Foreskin melanocyte (primary cell): ENCODE measurements at places on chromosomes 16 and 17.

DNA sequence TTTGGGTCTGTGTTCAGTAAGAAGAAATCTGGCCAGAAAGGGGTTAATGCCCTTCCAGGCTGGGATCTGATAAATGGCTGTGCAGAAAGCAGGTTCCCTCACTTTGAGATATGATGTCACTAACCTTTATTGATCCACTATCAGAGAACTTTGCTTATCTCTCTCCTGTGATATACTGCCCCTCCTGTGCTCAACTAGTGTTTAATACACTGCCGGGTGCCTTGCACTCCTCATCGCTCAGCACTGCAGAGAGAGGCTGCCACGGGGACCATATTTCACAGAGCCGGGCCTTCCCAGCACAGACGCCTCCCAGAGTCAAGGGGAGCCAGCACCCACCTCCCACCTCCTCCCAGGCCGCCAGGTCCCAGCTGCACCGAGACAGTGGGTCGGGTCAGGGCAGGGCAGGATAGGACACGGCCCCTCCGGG is 20.2 kb downstream of the ZFHX3 start:
- DNase-seq, result no peak

GRCh38 chr17:77011173-77012011 is 129.4 kb upstream of the SEC14L1 start:
- DNase-seq, result no peak

GRCh38 chr16:71524566-71525553 is 1.4 kb upstream of the CHST4 start:
- DNase-seq, result no peak

- no peak for DNase-seq
Measured at GRCh38 chr16:89905511-89906139, 13.0 kb upstream of the MC1R start.

DNA sequence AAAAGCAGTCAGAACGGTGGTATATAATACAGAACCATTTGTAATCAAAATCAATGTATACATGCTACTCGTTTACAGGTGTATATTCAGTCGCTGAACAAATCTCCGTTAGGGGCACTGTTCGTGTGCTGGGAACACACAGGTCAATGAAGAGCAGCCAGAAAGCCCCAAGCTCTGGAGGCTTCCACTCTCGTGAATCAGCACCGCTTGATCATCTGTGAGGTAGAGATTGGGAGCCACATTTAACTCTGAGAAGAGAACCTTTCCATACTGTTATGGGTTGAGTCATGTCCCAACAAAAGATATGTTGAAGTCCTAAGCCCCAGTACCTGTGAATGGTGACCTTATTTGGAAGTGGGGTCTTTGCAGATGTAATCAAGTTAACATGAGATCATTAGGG is 5.4 kb upstream of the CYTH1 start:
- DNase-seq, result no peak

DNA sequence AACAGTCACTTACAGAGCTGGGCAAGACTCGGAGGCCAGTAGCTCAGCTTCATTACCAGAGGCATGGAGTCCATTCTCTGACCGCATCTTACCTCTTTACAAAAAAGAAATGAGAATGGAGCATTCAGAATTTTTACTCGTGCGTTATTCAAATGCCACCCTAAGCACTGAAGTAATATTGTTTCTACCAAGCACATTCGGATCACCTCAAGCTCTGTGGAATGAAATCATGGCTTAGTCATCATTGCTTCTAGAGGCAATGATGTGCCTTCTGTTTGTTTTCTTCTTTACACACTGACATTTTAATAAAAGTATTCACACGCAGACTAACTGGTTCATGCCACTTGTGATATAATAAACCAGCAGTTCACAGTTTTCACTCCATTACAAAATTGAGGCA is 206.8 kb downstream of the PHKB start:
- DNase-seq, result no peak

DNA sequence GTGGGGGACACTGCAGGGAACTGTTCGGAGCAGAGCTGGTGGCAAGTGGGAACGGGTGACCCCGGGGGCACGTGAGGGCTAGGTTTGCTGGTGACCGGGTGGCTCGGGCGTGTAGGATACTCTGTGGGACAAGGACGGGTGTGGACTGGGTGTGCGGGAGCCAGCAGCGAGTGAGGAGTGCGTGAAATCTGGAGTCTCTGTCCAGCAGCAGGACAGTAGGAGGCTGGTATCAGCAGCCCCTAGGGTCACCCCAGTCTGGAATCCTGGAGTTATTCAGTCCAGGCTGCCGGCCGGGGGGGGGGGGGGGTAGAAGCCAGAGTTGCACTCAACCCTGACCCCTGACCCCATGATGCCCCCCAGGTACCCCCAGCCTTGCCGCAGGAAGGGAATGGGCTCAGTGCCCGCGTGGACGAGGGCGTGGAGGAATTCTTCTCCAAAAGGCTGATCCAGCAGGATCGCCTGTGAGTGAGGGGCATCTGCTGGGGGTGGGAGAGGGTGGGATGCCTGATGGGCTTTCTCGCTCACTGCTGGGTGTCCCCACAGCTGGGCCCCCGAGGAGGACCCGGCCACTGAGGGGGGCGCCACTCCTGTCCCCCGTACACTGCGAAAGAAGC is 6.2 kb downstream of the ACD start:
- no peak for DNase-seq

- peak; percentile 54 for DNase-seq
Measured at GRCh38 chr16:12010388-12011251, 34.1 kb downstream of the SNX29 start.

GRCh38 chr16:74862743-74863244 is 88.2 kb upstream of the FA2H start:
- DNase-seq, result peak; percentile 24

DNA sequence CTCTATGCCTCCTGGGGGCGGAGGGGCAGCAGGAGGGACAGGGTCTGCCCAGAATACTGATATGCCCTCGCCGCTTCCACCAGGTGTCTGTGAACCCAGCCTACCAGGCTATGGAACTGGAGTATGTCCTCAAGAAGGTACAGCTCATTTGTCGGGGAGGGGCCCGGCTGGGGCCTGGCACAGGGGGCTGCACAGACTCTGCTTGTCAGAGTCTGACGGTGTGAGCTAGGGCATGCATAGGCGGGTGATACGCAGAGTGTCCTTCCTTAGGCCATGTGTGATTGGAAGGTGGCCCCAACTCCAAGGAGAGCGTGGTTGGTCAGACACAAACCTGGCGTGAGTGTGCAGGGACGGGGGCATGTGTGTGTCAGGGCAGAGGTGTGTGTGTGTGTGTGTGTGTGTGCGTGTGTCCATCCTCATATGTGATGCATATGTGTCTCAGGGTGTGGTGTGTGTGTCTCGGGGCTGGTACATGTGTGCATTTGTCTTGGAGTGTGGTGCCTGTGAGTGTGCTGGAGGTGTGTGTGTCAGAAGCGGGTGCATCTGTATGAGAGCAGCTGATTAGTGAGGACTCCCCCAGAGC is 7.0 kb downstream of the CHAD start:
- no peak for DNase-seq

DNA sequence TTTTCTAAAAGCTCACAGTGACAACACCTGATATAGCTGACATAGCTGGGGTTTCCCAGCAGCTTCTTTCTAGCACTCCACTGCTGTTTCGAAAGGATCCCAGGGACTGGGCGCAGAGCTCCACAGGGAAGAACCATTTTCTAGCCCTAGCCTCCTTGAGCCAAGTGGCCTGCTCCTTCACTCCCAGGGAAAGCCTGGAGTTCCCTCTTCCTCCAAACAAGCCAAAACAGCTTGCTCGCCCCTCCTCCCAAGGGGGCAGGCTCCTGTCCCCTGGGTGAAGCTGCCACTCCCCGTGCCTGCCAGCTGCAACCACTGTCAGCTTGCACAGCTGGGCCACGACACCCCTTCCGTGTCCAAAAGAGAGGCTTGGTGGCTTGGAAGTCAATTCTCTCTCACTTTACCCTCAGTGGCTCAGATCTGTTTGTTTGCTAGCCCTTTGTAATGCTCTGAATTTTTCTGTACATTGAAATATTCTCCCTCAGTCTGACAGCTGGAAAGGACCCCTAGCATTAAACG is 59.8 kb downstream of the CYTH1 start:
- DNase-seq, result no peak

- no peak for DNase-seq
Measured at GRCh38 chr17:64500862-64501765, 4.3 kb upstream of the POLG2 start.

GRCh38 chr17:27810211-27810901 is 10.0 kb upstream of the NOS2 start:
- DNase-seq, result no peak

- DNase-seq, result no peak
Measured at GRCh38 chr17:16987830-16988601, 16.1 kb upstream of the TNFRSF13B start.

DNA sequence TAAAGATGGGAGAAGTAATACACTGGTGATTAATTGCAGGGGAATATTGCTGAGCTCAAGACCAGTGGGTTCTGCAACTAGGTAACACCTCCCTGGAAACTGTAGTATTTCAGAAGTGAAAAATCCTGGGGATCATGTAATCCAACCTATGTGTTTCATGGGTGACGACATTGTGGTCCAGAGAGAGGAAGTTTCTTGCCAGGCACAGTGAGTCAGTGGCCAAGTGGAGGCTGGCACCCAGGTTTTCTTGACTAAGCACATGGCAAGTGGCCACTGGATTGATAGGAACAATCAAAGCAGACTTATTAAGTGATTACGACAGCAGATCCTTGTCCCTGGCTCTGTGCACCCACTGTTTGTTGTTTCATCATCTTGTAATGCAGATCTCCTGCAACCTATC is 14.6 kb upstream of the CIITA start:
- DNase-seq, result no peak

GRCh38 chr17:35726127-35726952 is 5.1 kb upstream of the RASL10B start:
- DNase-seq, result no peak

GRCh38 chr17:64213995-64214811 is 48.9 kb downstream of the TEX2 start:
- no peak for DNase-seq

DNA sequence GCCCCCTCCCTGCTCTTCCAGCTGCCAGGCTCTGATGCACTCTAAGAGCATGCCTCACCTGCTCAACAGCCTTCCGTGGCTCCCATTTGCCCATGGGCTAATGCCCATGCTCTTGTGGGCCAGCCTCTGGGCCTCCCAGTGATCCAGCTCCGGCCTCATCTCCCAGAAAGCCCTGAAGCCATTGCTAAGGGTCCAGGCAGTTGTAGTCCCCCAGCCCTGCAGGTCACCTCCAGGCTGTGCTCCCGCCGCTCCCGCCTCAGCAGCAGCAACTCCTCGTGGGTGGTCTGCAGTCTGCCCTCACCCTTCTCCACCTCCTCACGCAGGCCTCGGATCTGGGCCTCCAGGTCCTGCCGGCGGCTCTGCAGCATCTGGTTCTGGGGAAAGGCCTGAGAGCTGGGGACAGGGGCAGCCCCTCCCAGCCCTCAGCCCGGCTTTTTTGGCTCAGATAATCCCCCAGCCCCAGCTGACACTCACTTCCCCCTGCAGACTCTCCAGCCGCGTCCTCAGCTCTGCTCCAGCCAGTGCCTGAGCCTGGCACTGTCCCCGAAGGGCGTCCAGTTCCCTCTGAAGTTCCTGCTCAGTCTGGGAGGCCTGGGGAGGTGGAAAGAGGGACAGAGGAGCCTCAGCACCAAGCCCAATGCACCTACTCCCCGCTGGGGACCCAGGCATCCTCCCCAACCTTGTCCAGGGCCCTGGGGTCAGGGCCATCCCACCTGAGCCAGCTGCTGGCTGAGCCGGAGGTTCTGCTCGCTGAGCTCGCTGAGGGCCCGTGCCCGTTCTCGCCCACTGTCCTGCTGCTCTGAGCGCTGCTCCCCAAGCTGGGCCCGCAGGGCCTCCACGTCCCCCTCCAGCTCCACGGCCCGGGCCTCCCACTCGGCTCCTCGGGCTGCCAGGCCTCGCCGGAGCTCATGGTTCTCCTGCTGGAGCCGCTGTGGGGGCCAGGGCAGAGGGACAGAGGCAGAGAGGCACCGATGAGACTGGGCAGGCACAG is 6.2 kb downstream of the BICDL2 start:
- DNase-seq, result no peak

DNA sequence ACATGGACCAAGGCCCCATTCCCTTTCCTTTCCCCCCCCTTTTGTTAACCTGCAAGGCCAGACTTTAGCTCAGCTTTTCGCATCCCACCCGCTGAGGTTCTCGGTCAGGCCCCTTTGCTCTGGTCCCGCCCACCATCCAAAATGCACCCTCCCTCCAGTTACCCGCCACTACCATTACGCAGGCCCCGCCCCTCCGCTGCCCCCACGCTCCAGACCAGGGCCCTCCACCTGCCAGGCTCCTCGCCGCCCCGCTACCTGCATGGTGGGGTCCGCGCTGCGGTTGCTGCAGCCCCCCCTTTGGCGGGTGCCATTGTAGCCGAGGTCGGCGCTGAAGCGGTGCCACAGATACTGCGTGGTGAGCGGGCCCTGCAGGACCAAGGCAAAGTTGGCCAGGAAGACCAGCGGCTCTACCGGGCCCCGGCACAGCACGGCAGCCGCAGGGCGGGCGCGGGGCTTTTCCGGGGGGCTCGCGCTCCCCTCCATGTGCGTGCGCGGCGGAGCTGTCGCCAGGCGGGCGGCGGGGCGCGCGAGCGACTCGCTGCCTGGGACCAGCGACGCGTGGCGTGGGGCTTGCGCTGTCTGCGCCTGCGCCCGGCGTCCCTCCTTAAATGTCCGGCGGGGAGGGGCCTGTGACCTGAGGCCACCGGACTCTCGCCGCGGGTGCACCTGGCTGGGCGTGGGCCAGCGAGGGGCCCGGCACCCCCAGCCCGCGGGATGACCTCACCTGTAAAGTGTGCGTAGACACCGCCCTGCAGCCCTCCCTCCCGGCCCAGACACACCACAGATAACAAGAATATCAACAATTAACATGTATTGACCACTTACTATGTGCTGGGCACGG is at the start of gene SLC46A1:
SLC46A1 (minus strand) TSS at position 581 of the 841 bp plus-strand sequence; CDS start at position 483, 98 bp downstream.
- no peak for DNase-seq

- DNase-seq, result no peak
Measured at GRCh38 chr16:28100810-28101532, 37.5 kb upstream of the GSG1L start.

DNA sequence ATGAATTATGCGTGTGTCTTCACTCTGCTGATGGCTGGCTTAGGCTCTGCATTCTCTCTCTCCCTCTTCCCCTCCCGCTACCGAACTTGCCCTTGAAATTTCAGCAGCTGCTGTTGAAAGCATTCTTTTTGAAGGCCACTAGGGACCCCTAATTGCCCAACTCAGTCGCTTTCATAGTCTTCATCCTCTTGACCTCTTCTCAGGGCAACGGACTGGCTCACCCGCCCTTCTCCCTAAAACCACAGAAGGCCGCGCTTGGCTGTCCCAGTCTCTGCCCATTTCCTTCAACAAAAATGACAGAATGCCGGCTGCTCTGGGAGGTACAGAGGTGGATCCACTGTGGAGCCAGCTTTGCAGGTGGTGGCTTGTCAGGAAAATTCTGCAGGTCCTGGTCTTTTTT is 21.0 kb upstream of the FMNL1 start:
- no peak for DNase-seq

DNA sequence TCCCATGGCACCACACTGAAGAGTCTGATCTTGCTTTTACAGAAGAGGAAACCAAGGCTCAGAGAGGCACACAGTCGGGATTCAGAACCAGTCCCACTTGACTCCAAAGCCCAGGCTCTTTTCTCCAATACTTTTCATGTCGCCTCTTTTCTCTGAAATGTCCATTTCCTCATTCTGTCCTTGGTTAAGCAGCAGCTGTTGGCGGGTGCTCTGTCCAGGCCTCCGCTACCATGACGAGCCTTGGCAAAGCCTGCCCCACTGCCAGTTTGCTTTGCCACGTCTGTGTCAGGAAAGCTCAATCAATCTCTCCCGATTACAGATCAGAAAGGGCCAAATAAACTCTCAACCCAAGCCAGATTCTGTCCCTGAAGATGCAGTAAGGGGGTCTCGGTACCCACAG is 9.1 kb upstream of the CEP295NL start:
- DNase-seq, result no peak

- no peak for DNase-seq
Measured at GRCh38 chr16:29011112-29011511, 26.3 kb downstream of the LAT start.

- DNase-seq, result peak; percentile 95
Measured at GRCh38 chr16:57299719-57300386, 15.4 kb upstream of the PLLP start.
